Stimulated activated CD4-positive, alpha-beta T cell treated with anti-CD3 and anti-CD28 coated beads, Interleukin-15, amount 100 ng/mL, for 24 hours (primary cell): ENCODE measurements at places on chromosomes 16 and 17.

GRCh38 chr17:75839942-75840798, 4.0 kb downstream of the UNC13D start:
- no peak for DNase-seq

- DNase-seq = no peak
Measured at GRCh38 chr16:55248494-55248893, 75.5 kb upstream of the IRX6 start.

- DNase-seq = no peak
Measured at GRCh38 chr17:28623696-28624095, 9.7 kb upstream of the RSKR start.

DNA sequence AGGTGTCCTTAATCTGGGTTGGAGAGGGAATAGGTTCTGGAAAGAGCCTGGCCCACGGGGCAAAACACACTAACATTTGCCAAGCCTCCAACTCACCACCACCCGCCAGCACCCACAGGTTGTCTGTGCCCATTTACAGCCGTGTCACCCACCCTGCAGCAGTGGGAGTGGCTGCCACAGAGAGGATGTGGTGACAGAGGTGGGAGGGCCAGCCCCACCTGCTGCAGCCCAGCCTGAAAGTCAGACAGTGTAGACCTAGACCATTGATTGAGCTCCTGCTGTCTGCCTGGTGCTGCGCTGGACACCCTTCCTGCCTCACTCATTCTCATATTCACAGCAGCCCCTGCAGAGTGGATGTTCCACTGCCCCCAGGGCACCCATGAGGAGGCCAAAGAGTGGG, 44.7 kb downstream of the IL21R start:
- DNase-seq = peak; percentile 57

- DNase-seq = peak; percentile 70
Measured at GRCh38 chr17:64281962-64282752, 19.1 kb upstream of the TEX2 start.

- DNase-seq = no peak
Measured at GRCh38 chr16:8048433-8048832, 541.9 kb downstream of the TMEM114 start.
